ENCODE measurements at places on chromosomes 5 and 9.

DNA sequence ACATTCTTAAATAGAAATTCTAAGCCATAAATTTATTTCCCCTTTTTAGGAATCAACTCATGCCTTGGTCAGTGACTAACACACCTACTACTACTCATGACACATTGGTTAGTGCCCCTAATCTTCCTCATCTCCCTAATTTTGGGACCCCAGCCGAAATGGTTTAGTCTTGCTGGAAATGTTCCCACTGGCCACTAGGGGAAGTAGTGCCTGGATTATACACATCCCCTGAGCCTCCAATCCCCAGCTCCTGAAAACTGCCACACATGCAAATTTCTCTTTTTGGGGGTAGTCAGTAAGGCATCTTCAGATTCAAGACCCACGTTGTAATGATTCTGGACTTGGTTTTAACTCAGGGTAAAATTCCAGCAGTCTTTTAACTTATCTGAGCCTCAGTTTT is 79.8 kb downstream of the HSD17B3 start:
- DNase-seq = no peak

DNA sequence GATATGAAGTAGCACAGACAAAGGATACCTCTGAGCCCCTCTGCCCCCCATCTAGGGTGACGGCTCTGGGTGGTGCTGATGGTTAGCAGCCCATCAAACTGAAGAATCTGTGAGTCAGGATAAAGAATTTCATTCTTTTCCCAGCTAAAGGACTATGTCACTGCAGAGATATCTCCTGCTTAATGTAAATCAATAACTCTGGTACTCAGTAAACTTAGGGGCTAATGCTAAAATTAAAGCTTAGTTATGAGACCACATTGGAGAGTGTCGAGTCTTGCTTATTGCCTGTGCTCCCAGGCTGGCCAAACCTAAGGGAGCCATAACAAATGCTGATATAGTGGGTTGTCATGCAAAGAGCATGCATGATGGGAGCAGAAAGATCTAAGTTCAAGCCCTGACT is 25.6 kb upstream of the ACTBL2 start:
- no peak for DNase-seq

- no peak for DNase-seq
Observed at GRCh38 chr5:132023258-132024116, 12.0 kb upstream of the ACSL6 start.

DNA sequence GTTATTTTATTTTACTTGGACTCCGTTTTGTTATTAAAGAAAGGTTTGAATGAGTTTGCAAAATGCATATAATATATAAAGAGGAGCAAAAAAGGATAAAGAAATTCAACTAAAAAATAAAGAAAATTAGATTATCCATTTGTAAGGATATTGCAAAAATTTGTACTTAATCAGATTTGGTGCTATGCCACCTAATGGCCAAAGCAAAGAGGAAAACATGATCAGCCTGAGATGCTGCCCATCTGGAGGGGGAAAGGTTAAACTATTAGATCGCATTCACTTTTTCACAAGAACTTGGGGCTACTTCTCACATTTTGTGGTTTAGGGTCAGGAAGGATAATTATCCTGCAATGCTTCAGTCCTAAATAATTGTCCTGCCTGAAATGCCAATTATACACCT is 350.6 kb downstream of the MLLT3 start:
- DNase-seq = no peak

GRCh38 chr5:75670577-75670976 is 46.7 kb downstream of the POC5 start:
- no peak for DNase-seq

DNA sequence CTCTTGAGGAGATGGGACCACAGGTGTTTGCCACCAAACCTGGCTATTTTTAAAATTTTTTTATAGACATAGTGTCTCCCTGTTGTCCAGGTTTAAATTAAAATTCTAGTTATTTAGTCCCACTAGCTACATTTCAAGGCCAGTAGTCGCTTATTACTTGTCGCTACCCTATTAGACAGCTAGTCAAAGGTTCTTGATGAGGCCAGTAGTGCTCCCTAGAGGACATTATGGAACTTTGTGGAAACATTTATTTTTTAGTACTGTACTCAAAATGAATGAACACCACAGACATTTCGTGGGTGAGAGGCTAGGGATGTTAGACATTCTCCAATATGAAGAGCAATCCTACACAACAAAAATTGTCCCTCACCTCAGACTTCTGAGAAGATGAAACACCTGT is 14.4 kb upstream of the GRXCR2 start:
- no peak for DNase-seq

GRCh38 chr5:8864053-8864452 is 681.8 kb downstream of the SEMA5A start:
- no peak for DNase-seq

DNA sequence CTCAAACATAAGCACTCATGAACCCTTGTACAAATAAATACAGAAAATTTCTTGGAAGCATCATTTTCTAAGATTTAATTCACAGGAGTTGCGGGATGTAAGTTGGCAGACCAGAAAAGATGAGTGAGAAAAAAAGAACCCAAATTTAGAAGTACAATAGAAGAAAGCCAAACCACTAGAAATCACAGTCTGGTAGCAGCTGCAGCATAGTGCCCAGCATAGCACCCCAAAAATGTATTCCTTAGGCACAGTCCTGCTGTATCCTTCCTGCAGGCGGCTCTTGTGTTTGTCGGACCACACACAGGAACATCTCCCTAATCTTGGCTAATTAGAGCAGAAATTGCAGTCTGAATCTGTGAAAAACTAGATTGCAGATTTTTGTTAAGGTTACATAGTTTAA is 208.5 kb upstream of the TRPM3 start:
- DNase-seq = no peak

DNA sequence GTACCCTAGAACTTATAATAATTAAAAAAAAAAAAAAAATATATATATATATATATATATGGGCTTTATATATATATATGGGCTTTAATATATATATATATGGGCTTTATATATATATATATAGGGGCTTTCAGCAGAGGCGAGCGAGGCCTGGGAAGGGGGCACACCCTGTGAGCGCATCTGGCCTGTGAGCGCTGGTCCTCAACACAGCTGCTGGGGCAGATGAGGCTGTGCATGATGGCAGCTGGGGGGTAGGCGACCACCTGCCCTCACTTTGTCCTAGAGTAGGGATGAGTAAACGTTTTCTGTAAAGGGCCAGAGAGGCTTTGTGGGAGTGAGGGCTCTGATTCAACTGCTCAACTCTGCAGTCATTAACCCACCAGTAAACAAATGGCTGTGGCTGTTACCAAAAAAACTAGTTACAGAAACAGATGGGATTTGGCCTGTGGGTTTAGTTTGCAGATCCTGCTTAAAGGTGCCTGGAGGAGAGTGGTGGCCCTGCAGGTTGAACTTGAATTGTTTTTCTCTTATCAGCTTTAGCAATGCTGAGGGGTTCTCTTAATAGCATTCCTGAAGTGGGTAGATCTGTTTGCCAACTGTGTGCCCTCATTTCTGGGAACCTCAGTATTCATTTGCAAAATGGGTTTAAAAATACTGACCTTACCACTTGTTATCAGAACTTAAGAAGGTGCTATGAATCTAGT is 88.1 kb upstream of the EPB41L4B start:
- DNase-seq = no peak

GRCh38 chr5:148382961-148383360 is 797 bp upstream of the FBXO38 start:
- DNase-seq = no peak

DNA sequence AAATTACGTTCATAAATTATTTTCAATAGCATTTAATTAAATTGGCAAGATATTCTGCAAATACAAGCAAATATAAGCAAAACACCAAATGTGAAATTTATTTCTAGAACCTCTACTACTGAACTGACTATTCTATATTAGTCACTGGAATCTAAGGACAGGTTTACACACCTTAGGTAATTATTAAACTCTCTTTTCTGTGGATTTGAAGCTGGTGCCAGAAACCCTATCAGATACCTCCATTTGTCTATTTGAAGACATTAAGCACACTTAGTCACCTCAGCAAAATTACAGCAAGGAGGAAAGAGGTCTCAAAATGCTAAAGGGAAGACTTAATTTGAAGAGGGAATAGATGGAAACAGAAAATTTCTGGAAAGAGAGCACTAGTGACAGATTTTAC is 83.4 kb downstream of the CPLANE1 start:
- DNase-seq = no peak

DNA sequence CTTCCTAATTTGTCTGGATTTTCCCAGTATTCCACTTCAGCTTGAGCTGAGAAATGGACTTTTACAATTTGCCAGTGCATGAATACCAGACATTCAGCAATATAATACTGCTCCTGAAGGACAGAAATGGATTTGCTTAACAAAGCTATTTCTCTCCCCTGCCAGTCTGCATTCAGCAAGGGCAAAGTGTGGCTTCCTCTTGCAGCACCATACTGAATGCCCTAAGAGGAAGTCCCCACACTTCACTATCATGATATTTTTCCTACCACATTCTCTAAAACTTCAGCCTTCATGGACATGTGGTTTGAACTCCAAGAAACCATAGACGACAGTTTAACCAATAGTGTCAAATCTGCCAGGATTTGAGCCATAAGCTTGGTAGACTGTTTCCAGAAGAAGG is 19.8 kb upstream of the TLE4 start:
- DNase-seq = no peak

DNA sequence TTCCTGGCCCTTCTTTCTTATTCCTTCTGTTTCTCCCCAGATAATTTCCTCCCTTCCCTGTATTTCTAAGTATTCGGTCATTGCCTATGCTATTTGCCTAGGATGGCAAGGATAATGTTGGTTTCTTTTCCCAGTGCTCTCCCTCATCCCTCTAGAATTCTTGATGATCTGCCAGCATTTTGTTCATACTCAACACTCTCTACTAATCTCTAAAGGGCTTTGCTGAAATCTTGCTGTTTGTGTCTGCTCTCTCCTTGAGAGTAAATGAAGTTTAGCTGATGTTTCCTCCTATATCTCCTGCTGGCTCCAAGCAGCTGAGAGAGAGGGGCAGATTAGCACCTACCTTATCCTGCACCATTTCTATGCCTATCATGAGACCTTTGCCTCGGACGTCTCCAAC is 38.1 kb downstream of the AGXT2 start:
- DNase-seq = no peak

DNA sequence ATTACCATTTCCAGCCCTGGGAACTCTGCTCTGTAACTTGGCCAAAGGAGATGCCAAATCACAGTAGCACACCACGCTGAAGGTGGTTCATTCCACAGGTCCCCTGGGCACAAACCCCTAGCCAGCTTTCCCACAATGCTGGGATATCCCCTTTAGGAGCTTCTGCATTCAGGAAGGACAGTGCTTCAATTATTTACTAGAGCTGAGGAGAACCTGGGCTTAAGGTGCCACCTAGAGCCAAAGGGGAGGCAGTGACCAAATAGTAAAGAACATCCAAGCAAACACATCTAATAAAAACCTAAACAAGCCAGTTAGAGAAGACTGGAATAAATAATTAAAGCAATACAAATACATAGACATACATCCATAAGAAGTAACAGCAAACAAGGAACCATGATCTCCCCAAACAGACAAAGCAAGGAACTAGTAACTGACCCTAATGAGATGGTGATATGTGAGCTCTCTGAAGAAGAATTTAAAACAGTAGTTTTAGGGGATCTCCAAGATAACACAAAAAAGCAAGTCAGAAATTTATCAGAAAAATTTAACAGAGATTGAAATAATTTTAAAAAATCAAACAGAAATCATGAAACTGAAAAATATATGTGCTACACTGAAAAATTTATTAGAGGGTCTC is 14.6 kb downstream of the KIF4B start:
- DNase-seq = no peak

- DNase-seq = no peak
Observed at GRCh38 chr9:87665505-87665904, 60.4 kb upstream of the CTSL start.

DNA sequence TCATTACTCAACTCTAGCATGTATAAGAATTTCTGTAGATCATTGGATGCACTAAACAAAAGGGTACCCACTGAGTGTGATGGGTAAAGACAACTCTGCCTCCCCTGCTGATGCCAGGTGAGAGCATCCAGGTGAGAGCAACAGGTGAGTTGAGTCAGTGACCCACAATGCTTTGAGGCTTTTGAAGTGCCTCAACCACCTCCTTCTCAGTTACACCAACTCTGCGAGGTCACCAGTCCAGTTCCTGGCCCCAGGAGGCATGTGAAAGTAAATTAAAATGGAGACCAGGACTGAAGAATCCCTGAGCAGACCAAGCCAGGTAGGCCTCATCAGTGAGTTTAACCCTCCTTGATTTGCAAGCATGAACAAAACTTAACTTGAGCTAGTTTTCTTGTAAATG is 505.8 kb downstream of the EBF1 start:
- DNase-seq = no peak

DNA sequence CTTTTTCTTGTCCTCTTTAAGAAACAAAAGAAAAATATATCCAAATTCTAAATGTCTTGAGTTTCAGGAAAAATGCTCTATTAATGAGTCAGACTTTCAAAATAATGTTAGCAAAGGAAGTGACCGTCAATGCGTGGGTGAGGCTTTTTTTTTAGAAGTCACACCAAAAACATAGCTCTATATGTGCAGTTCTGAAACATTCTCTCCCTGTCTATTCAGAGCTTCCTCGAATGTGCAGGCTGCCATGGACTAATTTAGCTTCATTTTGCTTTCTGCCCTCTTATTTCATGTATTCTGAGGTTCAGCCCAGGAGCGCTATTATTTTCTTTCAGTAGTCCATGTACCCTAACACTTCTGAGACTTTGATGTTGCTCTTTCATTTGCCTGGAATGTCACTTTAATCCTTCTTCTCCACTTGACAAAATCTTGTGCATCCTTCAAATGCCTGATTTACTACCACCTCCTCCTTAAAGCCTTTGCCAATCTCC is 72.5 kb upstream of the RASA1 start:
- no peak for DNase-seq

- no peak for DNase-seq
Observed at GRCh38 chr5:58484505-58484904, 6.7 kb upstream of the GAPT start.

DNA sequence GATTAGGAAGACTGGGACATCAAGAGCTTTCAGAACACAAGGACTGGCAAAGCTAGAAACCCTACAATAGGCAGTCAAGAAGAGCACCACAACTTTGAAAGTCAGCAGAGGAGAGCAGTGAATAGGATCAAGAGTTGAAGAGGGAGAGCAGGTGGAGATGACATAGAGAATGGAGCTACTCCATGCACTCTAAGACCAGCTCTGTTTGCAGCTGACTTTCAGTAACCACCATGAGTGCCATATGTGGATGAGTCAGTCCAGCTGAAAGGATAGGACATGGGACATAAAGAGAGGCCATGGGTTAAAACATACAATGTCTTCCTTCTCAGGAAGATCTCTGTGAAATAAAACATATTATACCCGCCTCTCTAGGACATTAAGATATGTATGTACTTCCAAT is 289.1 kb upstream of the KLF4 start:
- DNase-seq = no peak

DNA sequence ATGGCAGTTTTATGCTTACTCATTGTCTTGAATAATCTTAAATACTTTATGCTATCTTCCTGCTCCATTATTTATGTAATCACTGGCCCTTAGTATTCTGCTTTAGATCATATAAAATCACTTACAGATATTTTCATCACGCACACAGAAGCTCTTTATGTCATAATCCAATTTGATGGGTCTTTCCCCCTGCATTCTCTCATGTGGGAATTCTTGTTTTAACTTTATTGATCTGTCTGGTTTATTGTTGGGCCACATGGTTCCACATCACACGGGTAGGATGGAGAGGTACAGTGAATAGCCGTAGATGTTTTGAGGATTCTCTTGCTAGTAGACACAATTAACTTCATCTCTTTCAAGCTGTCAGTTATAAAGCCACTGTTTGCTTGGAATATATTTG is 27.0 kb downstream of the PLPPR1 start:
- DNase-seq = no peak

All from D721Med (cell line).